ENCODE measurements at places on chromosomes 3 and 15.

DNA sequence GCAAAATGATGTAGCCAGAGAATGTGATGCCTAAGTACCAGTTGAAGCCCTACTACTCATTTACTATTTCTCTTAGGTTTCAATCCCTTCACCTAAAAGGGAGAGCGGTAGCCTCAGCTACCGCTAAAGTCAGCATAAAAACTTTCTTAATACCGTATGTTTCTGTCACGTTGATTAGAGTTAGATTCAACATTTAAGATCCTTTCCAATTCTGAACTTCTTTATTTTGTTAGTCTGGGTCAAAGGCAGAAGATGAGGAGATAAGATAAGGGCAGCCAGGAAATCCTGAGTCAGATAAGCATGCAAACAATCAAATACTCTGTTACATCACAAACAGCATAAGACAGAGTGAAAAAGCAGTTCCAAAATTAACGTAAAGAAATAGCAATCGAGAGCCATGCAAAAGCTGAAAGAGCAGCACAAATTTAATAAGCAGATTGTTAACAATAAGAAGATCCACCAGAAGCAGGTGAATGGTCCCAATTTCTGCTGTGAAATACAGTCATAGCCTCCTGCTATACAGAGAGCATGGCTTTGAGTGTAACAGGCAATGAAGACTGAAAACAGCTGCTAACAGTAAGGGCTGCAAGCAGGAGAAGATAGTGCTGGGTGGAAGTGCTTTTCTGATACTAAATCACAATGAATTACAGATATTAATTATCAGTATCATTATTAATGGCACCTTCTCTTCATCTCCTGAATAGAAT lies 3.0 kb downstream of the TMEM207 start:
- DNase-seq: no peak

DNA sequence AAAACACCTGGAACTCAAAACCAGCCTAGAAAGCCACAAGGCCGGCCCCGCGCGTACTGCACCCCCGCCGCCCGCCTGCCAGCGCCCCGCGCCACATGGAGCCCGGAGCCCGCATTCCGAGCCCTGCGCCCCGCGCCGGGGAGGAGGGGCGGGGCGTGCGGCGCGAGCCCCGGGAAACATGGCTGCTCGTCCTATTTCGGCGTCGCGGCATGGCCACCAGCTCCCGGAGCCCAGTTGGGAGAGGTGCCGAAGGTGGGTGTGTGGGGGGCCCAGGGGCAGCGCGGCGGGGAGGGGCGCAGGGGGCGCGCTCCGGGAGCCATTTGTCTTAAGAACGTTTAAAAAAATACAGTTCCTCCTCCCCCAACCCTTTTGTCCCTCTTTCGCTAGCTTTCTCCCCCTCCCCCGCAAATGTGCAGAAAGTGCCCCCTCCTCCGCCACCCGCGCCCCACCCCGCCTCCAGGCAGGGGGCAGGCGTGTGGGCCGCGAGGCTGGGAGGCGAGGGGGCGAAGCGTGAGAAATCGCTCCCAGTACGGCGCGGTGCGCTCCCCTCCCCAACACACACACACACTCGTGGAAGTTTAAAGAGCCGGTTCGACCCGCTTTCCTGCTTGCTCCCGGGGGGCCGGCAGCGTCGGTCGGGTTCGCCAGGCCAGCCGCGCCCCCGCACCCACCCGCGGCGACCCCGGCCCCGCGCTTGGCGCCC lies 2.5 kb downstream of the ANP32A start:
- peak; percentile 82 for DNase-seq

DNA sequence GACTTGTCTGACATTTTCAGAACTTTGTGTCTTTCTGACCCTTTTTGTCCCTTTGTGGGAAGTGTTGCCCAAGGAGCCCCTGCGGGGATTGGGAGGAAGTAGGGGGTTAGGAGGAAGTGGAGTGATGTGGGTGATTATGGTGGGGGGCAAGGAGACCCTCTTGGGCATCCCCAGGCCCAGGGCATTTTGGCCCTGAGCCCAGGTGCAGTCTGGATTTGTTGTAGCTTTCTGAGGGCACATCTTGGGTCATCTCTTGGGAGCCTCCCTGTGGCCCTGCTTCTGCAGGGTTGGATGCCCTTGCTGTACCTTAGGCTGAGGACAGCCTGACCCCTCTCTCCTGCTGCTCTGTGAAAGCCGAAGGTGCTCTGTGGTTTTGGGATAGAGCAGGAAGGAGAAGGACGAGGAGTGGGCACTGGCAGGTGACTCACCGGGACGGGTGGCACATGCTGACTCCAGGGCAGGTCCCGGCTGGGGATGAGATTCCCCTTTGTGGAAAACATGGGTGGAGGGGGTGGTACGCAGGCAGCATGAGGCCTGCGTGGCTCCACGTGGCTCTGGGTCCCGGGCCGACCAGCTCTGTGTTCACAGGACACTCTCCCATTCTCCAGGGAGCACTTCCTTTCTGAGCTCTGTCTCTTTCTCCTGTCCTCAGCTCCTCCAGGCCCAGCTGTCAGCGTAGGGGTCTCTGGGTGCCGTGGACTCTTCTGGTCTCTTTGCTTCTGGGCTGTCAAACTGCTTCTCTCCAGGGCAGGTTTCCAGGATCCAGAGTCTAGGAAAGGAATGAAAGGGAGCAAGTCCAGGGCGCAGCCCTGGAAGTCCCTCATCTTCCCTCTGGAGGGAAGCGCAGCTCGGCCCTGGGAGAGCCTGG lies 11.8 kb downstream of the CD276 start:
- DNase-seq: no peak

GRCh38 chr3:156406393-156406792 lies 148.5 kb downstream of the SSR3 start:
- no peak for DNase-seq

- no peak for DNase-seq
These were observed 208.5 kb downstream of the CLSTN2 start for GRCh38 chr3:140143367-140144069.

- DNase-seq: peak; percentile 53
These were observed 193.1 kb downstream of the ABHD5 start for GRCh38 chr3:43883729-43884396.
